ENCODE measurements at places on chromosomes 2 and 18. TPM values are rescaled to one million over a fixed set of nuclear protein-coding genes. Genes with fewer than 3 reads are reported as not detected.

SPC25 gene
- 6.8 TPM for total RNA-seq

MEP1B gene
- total RNA-seq = not detected

KLHL30 gene
- not detected for total RNA-seq

MARCHF4 gene
- 0.42 TPM for total RNA-seq

RGPD3 gene
- 0.09 TPM for total RNA-seq

ST6GAL2 gene
- 0.23 TPM for total RNA-seq

SNED1 gene
- total RNA-seq = 0.05 TPM

POMC gene
- total RNA-seq = 0.88 TPM

PLGLB2 gene
- not detected for total RNA-seq

GPR35 gene
- 0.28 TPM for total RNA-seq

DNER gene
- 5.1 TPM for total RNA-seq

RTP5 gene
- total RNA-seq = not detected

SLC5A7 gene
- total RNA-seq = not detected

AUP1 gene
- total RNA-seq = 80.1 TPM

FARSB gene
- 32.3 TPM for total RNA-seq

TPGS2 gene
- total RNA-seq = 153 TPM

MOGAT1 gene
- total RNA-seq = not detected

C18orf54 gene
- 5.4 TPM for total RNA-seq

FOXI3 gene
- not detected for total RNA-seq

PSMG2 gene
- total RNA-seq = 72.8 TPM

FAM124B gene
- not detected for total RNA-seq

TDRD15 gene
- total RNA-seq = not detected

CD207 gene
- not detected for total RNA-seq

GALNT14 gene
- 22.8 TPM for total RNA-seq

KIF5C gene
- not detected for total RNA-seq

XPO1 gene
- 118 TPM for total RNA-seq

ICOS gene
- total RNA-seq = not detected

TEX44 gene
- total RNA-seq = not detected

MAP4K3 gene
- 17.5 TPM for total RNA-seq

PROM2 gene
- total RNA-seq = 53.7 TPM

SLC35F5 gene
- total RNA-seq = 40.5 TPM

UGT1A8 gene
- 0.37 TPM for total RNA-seq

DNAJC27 gene
- 1.3 TPM for total RNA-seq

ELOA2 gene
- total RNA-seq = not detected

C2orf80 gene
- not detected for total RNA-seq

MCM6 gene
- total RNA-seq = 33.1 TPM

XIRP2 gene
- total RNA-seq = not detected

CCDC68 gene
- 0.79 TPM for total RNA-seq

MALL gene
- total RNA-seq = 126 TPM

SERPINB4 gene
- total RNA-seq = 5.0 TPM

ARHGAP15 gene
- not detected for total RNA-seq

DTNB gene
- 18.9 TPM for total RNA-seq

C2orf66 gene
- total RNA-seq = 0.56 TPM

COBLL1 gene
- total RNA-seq = 14.6 TPM

KLHL29 gene
- total RNA-seq = 3.1 TPM

LRATD1 gene
- total RNA-seq = 44.7 TPM

ACKR3 gene
- total RNA-seq = 23.9 TPM

PRKAG3 gene
- not detected for total RNA-seq

REG1A gene
- not detected for total RNA-seq

GCG gene
- total RNA-seq = not detected

UBR3 gene
- total RNA-seq = 11.9 TPM

G6PC2 gene
- total RNA-seq = not detected

COLEC12 gene
- not detected for total RNA-seq

PROKR1 gene
- not detected for total RNA-seq
